ENCODE measurements at places on chromosomes 13 and 19.
A peak's percentile ranks its signal among the peaks of the same experiment; 100 is the strongest.

- no peak for DNase-seq
These were observed 2.8 kb upstream of the ANGPTL8 start for GRCh38 chr19:11236324-11237301.

- peak; percentile 99 for DNase-seq
These were observed 455 bp upstream of the ING1 start for GRCh38 chr13:110712849-110713641.

GRCh38 chr19:17329366-17330261, 5.0 kb downstream of the ANO8 start:
- no peak for DNase-seq

DNA sequence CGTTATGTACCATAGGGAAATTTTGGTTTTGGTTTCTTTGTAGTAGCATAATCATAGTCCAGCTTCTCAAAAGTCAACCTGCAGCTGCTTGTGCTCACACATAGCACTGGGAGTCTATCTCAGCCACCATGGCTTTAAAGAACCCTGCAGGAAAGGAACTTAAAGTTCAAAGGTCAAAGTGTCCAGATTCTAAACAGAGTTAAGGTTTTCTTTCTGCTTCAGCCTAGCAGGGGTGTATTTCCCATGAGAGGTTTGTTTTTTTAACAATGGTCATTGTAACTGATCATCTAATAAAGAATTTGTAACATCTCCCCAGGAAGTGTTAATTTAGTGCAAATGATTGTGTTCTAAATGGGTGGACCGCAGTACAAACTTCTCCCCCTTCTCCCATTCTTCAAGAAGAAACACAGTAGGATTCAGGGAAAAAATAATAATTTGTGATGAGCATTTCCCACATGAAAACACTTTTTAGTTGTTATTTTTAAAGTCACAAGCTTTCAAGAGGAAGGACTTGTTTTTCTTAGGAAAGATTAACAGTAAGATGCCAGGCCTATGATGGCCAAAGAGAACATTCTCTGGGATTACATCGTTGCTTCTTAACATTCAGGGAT, 168.0 kb downstream of the EFNB2 start:
- no peak for DNase-seq

DNA sequence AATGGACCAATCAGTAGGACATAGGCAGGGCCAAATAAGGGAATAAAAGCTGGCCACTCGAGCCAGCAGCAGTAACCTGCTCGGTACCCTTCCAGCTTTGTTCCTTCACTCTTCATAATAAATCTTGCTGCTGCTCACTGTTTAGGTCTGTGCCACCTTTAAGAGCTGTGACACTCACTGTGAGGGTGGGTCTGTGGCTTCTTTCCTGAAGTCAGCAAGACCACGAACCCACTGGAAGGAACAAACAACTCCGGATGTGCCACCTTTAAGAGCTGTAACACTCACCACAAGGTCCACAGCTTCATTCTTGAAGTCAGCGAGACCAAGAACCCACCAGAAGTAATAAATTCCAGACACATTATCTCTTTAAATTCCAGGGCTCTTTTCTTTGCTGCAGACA, 1922.3 kb upstream of the PCDH20 start:
- DNase-seq: no peak

DNA sequence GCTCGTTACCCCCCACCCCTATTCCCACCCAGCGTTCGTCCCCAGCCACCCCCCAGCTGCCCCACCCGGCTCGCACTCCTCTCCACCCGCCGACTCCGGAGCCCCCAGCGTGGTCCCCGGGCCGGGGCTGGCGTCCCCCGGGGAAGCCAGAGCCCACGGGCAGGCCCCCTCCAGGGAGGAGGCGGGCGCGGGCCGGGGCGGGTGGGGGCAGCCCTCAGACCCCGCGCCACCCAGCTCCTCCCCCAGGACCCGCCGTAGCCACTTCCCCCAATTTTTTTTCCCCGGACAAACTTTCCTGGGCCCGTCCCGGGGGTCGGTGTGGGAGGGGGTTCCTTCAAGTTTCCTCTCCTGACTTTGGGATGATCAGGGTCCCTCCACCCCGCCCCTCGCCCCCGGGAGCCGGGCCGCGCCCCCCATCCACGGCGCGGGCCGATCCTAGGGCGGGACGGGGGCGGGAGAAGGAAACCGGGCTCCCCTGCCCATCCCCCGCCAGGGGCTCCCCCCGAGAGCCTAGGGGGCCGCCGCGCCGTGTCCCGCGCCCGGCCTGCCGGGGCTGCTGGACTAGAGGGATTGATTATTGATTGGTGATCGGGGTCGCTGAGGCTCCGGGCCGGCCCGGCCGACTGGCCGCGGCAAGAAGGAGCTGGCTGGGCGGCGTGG, 927 bp upstream of the TSHZ3 start:
- no peak for DNase-seq

DNA sequence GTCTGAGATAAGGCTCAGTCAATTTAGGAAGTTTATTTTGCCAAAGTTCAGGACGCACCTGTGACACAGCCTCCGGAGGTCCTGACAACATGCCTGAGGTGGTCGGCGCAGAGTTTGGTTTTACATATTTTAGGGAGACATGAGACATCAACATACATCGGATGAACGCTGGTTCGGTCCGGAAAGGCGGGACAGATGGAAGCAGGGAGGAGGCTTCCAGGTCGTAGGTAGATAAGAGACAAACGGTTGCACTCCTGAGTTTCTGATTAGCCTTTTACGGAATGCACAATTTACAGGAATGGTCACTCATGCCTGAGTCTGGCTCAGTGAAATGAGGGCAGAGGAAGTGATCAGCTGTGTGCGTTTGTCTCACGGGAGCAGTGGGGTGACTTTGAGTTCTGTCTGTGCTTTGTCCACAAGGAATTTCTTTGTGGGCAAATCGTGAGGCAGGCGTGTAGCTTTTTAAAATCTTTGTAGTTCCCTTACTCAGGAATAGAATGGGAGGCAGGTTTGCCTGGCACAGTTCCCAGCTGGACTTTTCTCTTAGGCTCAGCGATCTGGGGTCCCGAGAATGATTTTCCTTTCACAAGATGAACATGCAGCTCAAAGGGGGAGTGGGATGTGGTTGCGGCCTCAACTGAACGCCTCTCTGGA, 36.2 kb downstream of the C13orf46 start:
- no peak for DNase-seq
